Fibroblast of skin of right quadriceps (primary cell): ENCODE measurements at places on chromosomes 13 and 19.
A peak's percentile ranks its signal among the peaks of the same experiment; 100 is the strongest.

- peak; percentile 39 for DNase-seq
These were observed 535 bp downstream of the BSG start for GRCh38 chr19:572743-573518.

DNA sequence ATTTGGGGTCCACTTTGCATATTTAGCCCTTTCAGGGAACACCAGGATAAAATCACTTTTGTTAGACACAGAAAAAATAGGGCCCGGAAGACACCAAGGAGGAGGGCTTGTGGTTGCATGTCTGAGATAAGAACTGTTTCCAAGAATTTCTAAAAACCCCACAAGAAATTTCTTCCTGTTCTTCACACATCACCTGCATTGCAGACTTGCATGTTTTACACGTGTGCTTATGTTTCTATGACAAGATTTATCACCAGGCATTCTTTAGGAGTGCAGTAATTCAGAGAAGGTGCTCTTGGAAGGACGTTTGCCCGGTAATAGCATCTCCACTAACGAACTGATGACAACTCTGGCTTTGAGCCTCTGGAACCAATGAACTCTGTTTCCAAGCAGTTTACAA lies 7.1 kb upstream of the ACTL9 start:
- no peak for DNase-seq

- no peak for DNase-seq
These were observed 5.8 kb downstream of the PPFIA3 start for GRCh38 chr19:49125025-49125731.

DNA sequence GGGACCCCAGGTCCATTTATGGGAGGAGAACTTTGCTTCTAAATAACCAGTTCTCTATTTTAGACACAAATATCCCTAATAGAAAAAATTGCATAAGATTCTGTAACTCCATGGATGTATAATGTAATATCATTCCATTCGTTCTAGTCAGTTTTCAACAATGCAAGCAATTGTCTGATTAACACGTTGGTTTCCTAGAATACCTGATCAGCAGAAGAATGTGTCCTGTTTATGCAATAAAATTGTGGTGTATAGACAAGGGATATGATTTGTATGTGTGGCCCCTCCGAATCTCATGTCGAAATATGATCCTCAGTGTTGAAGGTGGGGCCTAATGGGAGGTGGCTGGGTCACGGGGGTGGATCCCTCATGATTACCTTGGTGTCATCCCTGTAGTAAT lies 62.1 kb downstream of the RUBCNL start:
- peak; percentile 68 for DNase-seq
